ENCODE measurements at places on chromosomes 1 and 21.

DNA sequence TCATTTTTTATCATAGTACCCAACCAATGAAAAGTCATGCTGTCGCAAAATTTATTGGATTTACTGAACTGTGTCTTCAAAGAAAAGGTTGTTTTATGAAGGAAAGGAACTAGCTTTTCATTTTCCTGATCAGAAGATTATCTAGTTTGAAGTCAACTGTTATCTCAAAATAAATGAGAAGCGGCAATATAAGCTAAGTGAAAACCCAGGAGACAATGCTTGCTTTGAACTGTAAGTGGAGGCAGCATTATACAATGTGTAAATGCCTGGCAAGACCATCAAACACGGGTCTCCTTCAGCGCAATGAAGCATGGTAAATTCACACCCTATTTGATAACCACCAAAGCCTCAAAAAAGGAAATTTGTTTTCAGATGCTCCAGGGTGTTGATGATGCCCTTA is 134.4 kb upstream of the PTBP2 start:
- DNase-seq, result no peak

- peak; percentile 26 for DNase-seq
These were observed 14.5 kb upstream of the IKBKE start for GRCh38 chr1:206455666-206456344.

- DNase-seq, result no peak
These were observed 276.5 kb downstream of the DNM3 start for GRCh38 chr1:172117800-172118199.

DNA sequence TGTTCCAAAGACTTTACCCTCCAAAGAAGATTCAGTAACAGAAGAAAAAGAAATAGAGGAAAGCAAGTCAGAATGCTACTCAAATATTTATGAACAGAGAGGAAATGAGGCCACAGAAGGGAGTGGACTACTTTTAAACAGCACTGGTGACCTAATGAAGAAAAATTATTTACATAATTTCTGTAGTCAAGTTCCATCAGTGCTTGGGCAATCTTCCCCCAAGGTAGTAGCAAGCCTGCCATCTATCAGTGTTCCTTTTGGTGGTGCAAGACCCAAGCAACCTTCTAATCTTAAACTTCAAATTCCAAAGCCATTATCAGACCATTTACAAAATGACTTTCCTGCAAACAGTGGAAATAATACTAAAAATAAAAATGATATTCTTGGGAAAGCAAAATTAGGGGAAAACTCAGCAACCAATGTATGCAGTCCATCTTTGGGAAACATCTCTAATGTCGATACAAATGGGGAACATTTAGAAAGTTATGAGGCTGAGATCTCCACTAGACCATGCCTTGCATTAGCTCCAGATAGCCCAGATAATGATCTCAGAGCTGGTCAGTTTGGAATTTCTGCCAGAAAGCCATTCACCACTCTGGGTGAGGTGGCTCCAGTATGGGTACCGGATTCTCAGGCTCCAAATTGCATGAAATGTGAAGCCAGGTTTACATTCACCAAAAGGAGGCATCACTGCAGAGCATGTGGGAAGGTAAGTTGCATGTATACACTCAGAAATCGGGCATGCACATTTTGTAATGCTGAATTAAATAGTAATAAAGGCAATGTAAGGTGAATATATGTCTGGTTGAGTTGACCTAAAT is 97.2 kb downstream of the ZFYVE9 start:
- no peak for DNase-seq

- no peak for DNase-seq
These were observed 61.1 kb upstream of the ACOT11 start for GRCh38 chr1:54486907-54487306.

- DNase-seq, result no peak
These were observed 9.7 kb downstream of the GNG12 start for GRCh38 chr1:67823615-67824014.

DNA sequence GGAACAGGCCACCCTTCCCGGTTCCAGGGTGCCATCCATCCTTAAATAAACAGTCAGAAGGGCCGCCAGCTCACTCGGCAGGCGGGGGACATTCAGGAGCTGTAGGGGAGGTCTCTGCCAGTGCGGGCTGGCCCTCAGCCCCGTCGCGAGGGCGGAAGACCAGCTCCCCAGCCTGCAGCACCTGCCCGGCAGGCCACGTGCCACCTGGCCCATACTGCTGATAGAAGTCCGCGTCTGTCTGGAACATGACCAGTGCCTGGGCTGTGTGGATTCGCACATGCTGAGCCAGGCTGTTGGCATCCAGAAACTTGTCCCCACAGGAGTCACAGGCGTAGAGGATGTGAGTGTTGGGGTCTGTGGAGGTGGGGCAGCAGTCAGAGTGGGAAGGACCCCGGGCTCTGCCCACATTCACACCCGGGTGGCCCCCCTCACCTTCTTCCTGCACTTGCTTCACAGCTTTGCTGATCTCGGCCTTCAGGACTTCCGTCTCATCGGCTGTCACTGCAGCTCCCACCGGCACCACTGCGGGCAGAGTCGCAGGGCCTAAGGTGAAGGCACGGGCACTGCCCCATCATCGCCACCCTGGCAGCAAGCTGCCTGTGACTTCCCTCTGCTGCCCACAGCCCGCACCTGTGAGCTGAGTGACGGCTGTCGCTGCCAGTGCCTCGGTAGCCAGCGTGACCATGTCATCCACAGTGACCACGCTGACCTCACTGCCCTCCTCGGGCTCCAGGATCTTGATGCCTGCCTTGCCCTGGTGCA is 33.8 kb downstream of the ZBTB17 start:
- no peak for DNase-seq

DNA sequence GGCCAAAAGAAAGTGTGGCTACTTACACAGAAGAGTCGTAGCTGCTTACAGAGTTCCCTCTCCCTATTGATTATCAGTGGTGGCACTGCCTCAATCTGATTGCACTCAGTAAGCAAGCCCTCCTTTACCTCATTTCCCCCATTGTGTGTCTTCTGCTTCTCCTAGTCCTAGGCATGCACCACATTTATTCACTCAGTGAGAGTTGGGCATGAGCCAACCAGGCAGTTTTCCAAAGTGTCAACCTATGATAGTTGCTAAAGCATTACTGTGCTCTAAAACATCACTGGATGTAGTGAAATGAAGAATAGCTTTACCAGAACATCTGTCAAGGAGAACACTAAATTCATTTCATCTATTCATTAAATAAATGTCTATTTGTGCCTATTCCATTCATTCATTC is 19.3 kb downstream of the GJA5 start:
- DNase-seq, result no peak

- no peak for DNase-seq
These were observed 6.0 kb upstream of the KRTAP8-1 start for GRCh38 chr21:30818837-30819610.

All from tibial nerve (tissue), 4 donors.